Putamen (tissue), 1 donor: ENCODE measurements at places on chromosomes 13 and 19.
A peak's percentile ranks its signal among the peaks of the same experiment; 100 is the strongest.

DNA sequence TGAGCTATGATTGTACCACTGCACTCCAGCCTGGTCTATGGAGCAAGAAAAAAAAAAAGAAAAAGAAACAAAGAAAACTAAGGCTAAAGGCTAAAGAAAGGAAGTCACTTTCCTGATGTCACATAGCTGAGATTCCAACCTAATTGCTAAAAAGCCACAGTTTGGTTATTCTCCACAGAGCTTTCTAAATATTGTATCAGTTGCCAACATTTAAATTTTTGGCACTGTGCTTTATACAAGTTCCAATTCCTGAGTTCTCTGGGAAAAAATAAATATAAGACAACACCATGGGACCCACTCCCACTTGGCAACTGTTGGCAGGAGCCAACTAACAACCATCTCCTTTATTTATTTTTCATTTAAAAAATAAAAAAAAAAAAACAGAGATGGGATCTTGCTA lies 11.2 kb upstream of the LYPD3 start:
- no peak for DNase-seq

GRCh38 chr19:12983542-12984142 lies 11.6 kb upstream of the NFIX start:
- peak; percentile 85 for DNase-seq

DNA sequence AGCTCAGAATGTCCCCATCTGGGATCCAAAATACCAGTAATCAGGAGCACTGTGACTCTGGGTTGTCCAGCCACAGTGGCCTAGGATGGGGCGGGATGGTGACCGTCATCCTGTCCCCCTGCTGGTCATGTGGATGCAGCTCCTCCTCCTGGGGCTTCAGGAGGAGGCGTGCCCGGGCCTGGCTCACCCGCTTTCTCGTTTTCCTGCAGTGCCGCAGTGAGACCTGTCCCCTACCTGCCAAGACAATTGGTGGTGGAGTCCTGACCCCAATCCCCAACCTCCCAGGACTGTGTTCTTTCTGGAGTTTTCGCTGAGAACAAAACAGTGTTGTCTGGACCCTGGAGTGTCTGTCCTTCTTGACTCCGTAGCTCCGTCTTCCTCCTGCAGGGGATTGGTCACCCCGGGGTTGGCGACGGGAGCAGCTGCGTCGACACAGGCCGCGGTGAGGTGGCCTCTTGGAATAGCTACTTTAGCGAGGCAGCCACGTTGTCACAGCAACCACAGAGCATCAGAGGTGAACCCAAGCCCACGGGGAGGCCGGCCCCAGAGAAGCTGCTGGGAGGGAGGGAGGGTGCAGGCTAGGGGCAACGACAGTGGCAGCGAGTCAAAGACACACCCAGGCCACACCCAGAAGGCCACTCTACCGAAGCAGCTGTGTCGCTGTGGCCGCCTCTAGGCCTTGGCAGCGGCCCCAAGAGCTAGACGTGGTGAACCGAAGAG lies 10.2 kb upstream of the EMC10 start:
- DNase-seq = no peak

DNA sequence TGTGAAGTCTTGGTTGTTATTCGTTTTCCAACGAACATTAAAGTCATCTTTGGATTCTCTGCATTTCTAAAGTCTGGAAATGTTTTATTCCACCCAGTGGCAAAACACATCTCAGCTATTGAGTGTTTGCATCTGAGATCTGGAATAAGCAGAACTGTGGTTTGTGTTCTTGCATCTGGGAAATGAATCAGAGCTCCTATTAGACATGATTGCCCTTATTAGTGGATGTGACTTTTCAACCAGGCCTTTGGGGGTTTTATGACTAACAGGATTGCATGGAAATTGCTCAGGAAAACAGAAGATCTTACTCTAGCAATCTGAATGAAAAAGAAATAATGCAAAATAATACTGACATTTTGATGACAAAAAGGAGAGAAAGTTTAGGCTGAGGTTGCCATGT lies 488.8 kb downstream of the IRS2 start:
- DNase-seq = no peak

DNA sequence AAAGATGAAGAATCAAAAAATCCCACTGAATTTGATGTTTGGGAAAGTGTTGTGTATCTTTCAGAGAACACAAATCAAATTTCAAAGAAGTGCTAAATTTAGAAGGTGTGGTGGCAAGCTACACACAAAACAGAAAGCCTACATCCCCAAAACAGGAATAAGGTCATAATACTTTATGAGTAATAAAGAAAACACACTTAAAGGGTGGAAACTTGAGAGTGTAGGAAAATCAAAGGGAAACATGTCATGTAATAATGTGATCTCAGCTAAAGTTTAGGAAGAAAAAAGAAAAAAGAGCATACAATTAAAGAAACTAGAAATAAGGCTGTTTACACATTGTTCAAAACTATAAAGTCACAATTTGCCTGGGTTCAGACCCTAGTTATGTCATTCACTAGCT lies 668.7 kb downstream of the PCDH17 start:
- no peak for DNase-seq

GRCh38 chr13:79973533-79973963 lies 367.4 kb downstream of the SPRY2 start:
- no peak for DNase-seq

DNA sequence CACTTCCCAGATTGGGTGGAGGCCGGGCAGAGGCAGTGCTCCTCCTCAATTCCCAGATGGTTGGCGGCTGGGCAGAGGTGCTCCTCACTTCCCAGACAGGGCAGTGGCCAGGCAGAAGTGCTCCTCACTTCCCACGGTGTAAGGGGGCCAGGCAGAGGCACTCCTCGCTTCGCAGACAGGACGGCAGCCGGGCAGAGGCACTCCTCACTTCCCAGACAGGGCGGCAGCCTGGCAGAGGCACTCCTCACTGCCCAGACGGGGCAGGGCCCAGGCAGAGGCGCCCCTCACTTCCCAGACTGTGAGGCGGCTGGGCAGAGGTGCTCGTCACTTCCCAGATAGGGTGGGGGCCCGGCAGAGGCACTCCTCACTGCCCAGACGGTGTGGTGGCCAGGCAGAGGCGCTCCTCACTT lies 36.6 kb upstream of the SLAIN1 start:
- no peak for DNase-seq

- DNase-seq = no peak
Observed at GRCh38 chr19:55820037-55820436, 11.8 kb downstream of the NLRP11 start.

GRCh38 chr19:4234142-4234861 lies 5.0 kb downstream of the EBI3 start:
- DNase-seq = peak; percentile 34

GRCh38 chr19:50725218-50725910 lies 2.2 kb downstream of the CLEC11A start:
- DNase-seq = no peak

GRCh38 chr13:102028206-102028605 lies 373.6 kb downstream of the FGF14 start:
- no peak for DNase-seq

DNA sequence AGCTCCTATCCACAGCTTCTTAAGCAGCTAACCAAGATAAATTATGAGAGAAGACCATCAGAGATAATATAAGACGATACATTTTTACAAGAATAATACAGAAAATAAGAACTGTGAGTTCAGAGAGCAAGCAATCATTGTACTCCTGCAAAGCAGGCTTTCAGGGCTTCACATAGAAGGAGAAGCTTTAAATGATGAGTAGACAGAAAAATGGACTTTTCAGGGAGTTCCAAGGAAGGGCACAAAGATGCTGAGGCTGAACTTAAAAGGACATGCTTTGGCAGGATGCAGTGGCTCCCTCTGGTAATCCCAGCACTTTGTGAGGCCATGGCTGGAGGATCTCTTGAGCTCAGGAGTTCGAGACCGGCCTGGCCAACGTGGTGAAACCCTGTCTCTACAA lies 159.5 kb downstream of the POU4F1 start:
- DNase-seq = no peak

- peak; percentile 52 for DNase-seq
Observed at GRCh38 chr19:459724-460511, 915 bp downstream of the SHC2 start.

DNA sequence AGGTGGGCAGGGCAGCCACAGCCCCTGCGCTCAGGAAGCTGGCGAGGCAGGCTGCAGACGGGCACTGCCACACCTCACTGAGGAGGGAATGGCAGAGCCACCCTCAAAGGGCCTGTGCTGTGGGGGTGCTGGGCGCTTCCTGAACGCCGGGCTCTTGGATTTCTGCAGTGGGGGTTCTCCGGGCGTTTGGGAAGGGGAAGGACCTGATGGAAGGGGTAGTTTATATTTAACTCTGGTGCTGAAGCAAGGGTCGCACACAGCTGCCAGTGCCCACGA lies 10.5 kb downstream of the GNA11 start:
- no peak for DNase-seq

DNA sequence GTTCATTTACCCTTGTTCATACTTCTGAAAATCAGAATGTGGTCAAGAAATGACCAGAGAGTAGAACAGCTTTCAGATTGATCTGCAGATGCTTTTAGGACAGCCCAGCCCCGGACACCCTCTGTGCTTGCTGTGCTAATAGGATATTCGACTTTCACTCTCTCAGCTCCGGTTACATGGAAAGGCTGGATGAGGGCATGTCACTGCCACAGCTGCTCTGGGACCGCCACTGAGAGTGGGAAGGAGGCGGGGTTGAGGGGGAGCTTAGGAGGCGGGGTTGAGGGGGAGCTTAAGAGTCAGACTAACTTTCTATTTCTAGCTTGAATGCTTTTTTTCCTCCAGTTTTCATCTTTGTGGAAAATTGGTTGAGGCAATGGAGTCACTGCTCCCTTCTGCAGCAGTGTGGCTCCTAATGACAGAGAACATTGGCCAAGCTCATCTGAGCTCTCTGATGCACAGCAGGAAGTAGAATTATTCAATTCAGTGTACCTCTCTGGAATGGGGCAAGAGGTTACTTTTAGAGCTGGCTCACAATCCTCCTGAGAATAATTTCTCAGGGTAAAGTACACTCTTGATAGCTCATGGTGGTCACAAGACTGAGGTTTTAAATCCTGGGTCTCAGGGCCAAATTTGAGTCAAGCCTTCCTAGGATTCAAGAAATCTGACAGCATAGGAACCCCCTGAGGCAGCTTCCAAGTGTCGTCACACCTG lies 74.6 kb upstream of the NPAS1 start:
- peak; percentile 89 for DNase-seq

GRCh38 chr13:27347211-27347772 lies 76.7 kb downstream of the RASL11A start:
- DNase-seq = no peak

- DNase-seq = peak; percentile 44
Observed at GRCh38 chr13:112968910-112969691, at the start of gene MCF2L. TSS of gene MCF2L (plus strand) at chr13:112969214. CDS start at chr13:112969380, 166 bp downstream.

DNA sequence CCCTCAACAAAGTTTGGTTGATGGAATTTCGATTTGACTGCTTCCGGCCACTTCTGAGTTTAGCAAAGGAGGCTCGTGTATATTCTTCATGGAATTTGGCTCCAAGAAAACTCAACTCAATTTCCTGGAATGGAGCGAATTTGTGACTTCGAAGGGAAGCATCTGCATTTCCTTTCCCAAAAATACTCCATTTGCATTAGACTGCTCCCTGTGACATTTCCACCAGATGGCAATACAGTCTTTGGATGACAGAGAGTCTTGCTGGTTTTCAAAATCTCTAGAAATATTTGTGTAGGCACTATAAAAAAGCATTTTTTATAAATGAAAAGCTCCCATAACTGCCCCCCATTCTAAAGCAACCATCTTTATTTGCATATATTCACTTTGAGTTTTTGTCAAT lies 4.1 kb downstream of the C1QTNF9 start:
- no peak for DNase-seq
